ENCODE measurements at places on chromosomes 13 and 19. TPM values are rescaled to one million over a fixed set of nuclear protein-coding genes. Genes with fewer than 3 reads are reported as not detected.

The CYP2F1 gene
- not detected for total RNA-seq

The KIR2DL1 gene
- not detected for total RNA-seq

The PTH2 gene
- total RNA-seq: not detected

The TMEM86B gene
- 8.3 TPM for total RNA-seq

The CCDC8 gene
- 0.15 TPM for total RNA-seq

The REX1BD gene
- 62.7 TPM for total RNA-seq

DNA sequence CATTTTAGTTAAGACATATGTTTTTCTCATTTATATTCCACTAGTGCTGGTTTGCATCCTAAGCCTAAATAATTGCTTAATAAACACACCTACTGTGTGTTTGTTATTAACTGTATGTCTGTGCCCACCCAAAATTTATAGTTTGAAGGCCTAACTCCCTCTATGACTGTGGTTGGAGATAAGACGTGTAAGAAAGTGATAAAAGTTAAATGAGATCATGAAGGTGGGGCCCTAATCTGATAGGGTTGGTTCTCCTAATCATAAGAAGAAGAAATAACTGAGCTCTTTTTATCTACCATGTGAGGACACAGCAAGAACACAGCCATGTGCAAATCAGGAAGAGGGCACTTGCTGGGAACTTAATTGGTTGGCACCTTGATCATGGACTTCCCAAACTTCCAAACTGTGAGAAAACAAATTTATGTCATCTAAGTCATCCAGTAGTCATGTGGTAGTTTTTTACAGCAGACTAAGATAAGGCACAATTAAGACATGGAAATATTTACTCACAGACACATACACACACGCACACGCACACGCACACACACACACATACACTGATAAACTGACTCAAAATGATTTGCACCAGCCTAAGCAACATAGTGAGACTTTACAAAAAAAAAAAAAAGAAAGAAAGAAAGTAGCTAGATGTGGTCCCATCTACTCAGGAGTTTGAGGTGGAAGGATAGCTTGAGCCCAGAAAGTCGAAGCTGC is 662.1 kb downstream of the PCDH9 start:
- no peaks in the 10 kb centered on the region for H3K4me1 ChIP-seq
- no peaks in the 10 kb centered on the region for H3K36me3 ChIP-seq
- H3K27ac ChIP-seq: no peak overlapping the region
- no peaks in the 10 kb centered on the region for H3K27me3 ChIP-seq
- H3K4me3 ChIP-seq: no peak overlapping the region
- DNase-seq: no peak

DNA sequence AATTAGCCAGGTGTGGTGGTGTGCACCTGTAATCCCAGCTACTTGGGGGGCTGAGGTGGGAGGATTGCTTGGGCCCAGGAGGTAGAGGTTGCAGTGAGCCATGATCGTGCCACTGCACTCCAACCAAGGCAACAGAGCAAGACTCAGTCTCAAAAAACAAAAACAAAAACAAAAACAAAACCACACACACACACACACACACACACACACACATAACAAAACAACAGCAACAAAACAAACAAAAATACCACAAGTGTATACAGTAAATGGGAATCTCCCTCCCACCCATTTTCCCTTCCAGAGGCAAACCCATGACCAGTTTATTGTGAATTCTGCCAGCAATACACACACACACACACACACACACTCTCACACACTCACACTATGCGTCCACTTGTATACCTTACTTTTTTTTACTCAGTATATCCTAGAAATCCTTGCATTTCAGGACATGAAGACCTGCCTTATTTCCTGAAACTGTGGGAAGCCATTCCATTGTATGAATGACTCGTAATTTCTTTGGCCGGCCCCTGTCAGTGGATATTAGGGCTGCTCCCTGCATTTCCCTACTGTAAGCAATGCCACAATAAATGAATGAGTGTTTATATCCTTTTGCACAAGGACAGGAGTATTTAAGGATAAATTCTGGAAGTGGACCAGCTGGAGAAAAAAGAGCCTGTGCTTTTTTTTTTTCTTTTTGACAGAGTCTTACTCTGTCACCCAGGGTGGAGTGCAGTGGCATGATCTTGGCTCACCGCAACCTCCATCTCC is 6.9 kb upstream of the PLEKHF1 start:
- H3K4me1 ChIP-seq: no peaks in the 10 kb centered on the region
- no peaks in the 10 kb centered on the region for H3K36me3 ChIP-seq
- H3K4me3 ChIP-seq: no peak overlapping the region
- H3K27me3 ChIP-seq: no peaks in the 10 kb centered on the region
- H3K27ac ChIP-seq: no peak overlapping the region
- no peak for DNase-seq

- DNase-seq: no peak
- no peak overlapping the region for H3K4me3 ChIP-seq
- H3K36me3 ChIP-seq: no peaks in the 10 kb centered on the region
- H3K27ac ChIP-seq: no peak overlapping the region
These were observed 574.4 kb upstream of the SLC10A2 start for GRCh38 chr13:103640606-103641005.

GRCh38 chr19:18419195-18419698 is at the start of gene SSBP4:
Gene SSBP4 (plus strand): TSS chr19:18419398. CDS start chr19:18419649, 251 bp downstream.
- H3K4me1 ChIP-seq: peaks cover 70% of the 10 kb centered on the region
- H3K36me3 ChIP-seq: no peaks in the 10 kb centered on the region
- peak within 1 kb of the TSS; percentile 72 for H3K27ac ChIP-seq
- peak within 1 kb of the TSS; percentile 87 for H3K4me3 ChIP-seq

- H3K27ac ChIP-seq: no peak overlapping the region
- no peak overlapping the region for H3K4me3 ChIP-seq
- H3K4me1 ChIP-seq: no peaks in the 10 kb centered on the region
These were observed 966.8 kb downstream of the SLITRK5 start for GRCh38 chr13:88637935-88638334.

DNA sequence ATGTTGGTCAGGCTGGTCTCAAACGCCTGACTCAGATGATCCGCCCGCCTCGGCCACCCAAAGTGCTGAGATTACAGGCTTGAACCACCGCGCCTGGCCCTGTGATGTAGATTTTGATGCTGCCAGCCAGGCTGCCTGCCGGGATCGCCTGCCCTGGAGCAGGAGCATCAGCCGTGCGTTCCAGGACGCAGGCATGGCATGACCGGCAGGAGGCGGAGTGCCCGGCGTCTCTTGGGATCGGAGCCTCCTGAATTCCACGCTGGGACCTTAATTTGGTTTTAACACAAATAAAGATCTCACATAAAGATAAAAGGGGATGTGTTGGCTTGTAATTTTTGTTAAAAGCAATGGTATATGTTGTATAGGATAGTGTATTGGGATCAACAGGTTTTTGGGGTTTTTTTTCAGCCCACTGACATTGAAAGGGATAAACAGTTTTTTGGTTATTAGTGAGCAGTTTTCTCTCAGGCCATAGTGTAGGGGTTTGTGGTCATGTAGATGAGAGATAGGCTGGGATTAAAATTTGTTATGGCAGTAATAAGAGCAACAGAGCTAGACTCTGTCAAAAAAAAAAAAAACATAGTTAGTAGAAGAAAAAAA is 1406.4 kb downstream of the UQCRFS1 start:
- no peak overlapping the region for H3K27ac ChIP-seq
- no peaks in the 10 kb centered on the region for H3K4me1 ChIP-seq
- no peaks in the 10 kb centered on the region for H3K36me3 ChIP-seq
- no peak overlapping the region for H3K4me3 ChIP-seq

GRCh38 chr13:32320528-32320927 is 5.2 kb downstream of the BRCA2 start:
- no peak overlapping the region for H3K4me3 ChIP-seq
- no peak for DNase-seq
- peaks cover 12% of the 10 kb centered on the region for H3K4me1 ChIP-seq
- H3K27ac ChIP-seq: no peak overlapping the region

GRCh38 chr13:47067306-47067705 is 170.5 kb upstream of the HTR2A start:
- H3K27ac ChIP-seq: no peak overlapping the region
- H3K4me3 ChIP-seq: no peak overlapping the region
- no peak for DNase-seq
- no peaks in the 10 kb centered on the region for H3K36me3 ChIP-seq

DNA sequence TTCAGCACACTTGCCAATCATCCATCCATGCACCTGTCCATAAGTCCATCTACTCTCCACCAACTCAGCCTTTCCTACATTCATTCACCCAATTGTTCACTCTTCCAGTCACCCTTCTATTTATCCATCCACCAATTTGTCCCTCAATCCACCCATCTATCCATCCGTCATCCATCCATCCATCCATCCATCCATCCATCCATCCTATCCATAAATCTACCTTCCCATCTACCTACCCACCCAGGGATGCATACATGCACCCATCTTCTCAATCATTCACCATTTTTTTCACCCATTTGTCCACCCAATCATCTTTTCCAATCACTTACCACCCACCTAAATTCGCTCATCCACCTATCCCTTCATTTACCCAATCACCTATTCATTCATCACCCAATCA is 14.6 kb upstream of the CEACAM20 start:
- DNase-seq: no peak
- H3K27me3 ChIP-seq: no peaks in the 10 kb centered on the region
- H3K4me1 ChIP-seq: no peaks in the 10 kb centered on the region
- no peak overlapping the region for H3K27ac ChIP-seq
- no peak overlapping the region for H3K4me3 ChIP-seq
- H3K36me3 ChIP-seq: no peaks in the 10 kb centered on the region

DNA sequence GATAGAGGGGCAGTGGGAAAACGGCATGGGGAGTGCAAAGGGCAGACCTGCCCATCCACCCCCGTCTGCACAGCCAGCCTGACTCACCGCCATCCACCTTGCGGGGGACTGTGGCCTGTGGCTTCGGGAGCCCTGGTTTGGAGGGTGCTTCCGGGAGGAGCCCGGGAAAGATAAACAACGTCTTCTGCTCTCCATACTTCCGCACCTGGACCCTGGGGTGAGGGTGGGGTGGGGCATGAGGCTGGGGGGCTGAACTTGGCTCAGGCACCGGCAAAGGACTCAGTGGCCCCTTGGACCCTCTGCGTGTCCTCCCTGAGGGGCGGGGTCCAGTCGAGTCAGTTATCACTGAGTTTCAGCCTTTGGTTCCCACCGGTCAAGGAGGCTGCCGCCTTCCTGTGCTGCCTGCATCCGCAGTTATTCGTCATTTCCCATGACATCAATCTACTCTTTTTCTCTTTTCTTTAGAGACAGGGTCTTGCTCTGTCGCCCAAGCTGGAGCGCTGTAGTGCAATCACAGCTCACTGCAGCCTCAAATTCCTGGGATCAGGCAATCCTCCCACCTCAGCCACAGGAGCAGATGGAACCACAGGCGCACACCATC is 3.2 kb downstream of the GPR108 start:
- H3K36me3 ChIP-seq: no peaks in the 10 kb centered on the region
- H3K27me3 ChIP-seq: no peaks in the 10 kb centered on the region
- H3K4me3 ChIP-seq: no peak overlapping the region
- H3K27ac ChIP-seq: no peak overlapping the region
- no peak for DNase-seq

DNA sequence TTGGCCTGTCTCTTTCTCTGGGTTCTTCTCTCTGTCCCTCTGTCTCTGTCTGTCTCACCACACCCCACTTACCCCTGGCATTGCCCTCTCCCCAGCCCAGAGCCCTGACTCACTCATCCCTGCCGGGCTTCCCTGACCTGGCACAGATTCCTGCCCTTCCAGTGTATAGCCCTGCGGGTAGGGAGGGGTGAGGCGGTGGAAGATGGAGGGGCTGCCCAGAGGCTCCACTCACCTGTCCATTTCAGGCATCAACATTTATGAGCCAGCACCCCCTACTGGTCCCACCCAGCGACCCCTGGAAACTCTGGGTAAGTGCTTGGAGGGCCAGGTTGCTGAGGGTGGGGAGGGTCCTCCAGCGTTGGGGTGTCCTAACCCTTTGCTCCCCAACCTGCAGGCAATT is 1.0 kb downstream of the NCCRP1 start:
- H3K4me1 ChIP-seq: no peaks in the 10 kb centered on the region
- DNase-seq: no peak
- no peak overlapping the region for H3K4me3 ChIP-seq
- H3K27me3 ChIP-seq: 0 out of 2 replicates have a peak, but pooled peaks cover 5% of the 10 kb centered on the region
- H3K27ac ChIP-seq: no peak overlapping the region

DNA sequence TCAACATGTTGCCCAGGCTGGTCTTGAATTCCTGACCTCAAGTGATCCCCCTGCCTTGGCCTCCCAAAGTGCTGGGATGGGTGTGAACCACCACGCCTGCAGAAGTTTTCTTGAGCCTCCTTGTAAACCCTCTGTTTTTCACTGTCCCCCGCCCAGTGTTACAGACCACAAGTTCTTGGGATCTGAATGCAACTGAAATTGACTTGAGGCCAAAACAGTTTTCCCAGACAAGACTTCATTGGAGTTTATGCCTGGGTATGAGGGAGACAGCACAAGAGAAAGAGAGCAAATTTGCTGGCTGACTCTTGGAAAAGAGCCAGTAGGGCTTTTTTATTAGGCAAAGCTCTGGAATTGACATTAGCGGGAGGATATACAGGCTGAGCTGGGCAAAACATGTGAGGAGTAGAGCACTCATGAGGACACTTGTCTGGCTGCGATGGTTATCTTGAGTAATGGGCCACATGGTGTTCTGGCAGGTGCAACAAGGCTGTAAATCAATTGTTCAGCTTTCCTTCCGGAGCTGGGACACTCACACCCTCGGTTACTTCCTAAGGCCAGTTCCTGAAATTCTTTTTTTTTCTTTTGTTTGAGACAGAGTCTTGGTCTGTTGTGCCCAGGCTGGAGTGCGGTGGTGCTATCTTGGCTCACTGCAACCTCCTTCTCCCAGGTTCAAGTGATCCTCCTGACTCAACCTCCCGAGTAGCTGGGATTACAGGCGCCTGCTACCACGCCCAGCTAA is 12.7 kb upstream of the HNRNPL start:
- no peaks in the 10 kb centered on the region for H3K27me3 ChIP-seq
- H3K36me3 ChIP-seq: no peaks in the 10 kb centered on the region
- H3K27ac ChIP-seq: no peak overlapping the region
- no peak overlapping the region for H3K4me3 ChIP-seq

- H3K27ac ChIP-seq: no peak overlapping the region
- no peak for DNase-seq
- no peaks in the 10 kb centered on the region for H3K36me3 ChIP-seq
- H3K27me3 ChIP-seq: peaks cover 2% of the 10 kb centered on the region
- no peak overlapping the region for H3K4me3 ChIP-seq
These were observed 25.2 kb upstream of the UBL3 start for GRCh38 chr13:29875646-29876045.

GRCh38 chr19:8500158-8500557 is 2.3 kb downstream of the PRAM1 start:
- no peaks in the 10 kb centered on the region for H3K27me3 ChIP-seq
- H3K27ac ChIP-seq: no peak overlapping the region
- no peaks in the 10 kb centered on the region for H3K36me3 ChIP-seq
- no peak for DNase-seq
- H3K4me3 ChIP-seq: no peak overlapping the region
- no peaks in the 10 kb centered on the region for H3K4me1 ChIP-seq

GRCh38 chr13:36006347-36006746 is 124.8 kb downstream of the DCLK1 start:
- H3K4me1 ChIP-seq: no peaks in the 10 kb centered on the region
- no peaks in the 10 kb centered on the region for H3K27me3 ChIP-seq
- no peaks in the 10 kb centered on the region for H3K36me3 ChIP-seq

All from GM12878 (cell line).